ENCODE measurements at places on chromosomes 5 and 9.

- DNase-seq, result no peak
Observed at GRCh38 chr5:132667761-132668705, 5.8 kb upstream of the IL4 start.

- no peak for DNase-seq
Observed at GRCh38 chr5:181182651-181183050, 22.3 kb downstream of the TRIM7 start.

GRCh38 chr9:105401651-105402050 is 46.2 kb upstream of the FSD1L start:
- no peak for DNase-seq

- DNase-seq, result no peak
Observed at GRCh38 chr5:158014372-158014771, 155.4 kb upstream of the CLINT1 start.

- DNase-seq, result no peak
Observed at GRCh38 chr5:166713295-166713694, 1578.2 kb upstream of the WWC1 start.

Data from nephron progenitor cell (in vitro differentiated cells).